Motor neuron (in vitro differentiated cells): ENCODE measurements at places on chromosomes 3 and 15. TPM values are rescaled to one million over a fixed set of nuclear protein-coding genes. Genes with fewer than 3 reads are reported as not detected.

FBLN2 gene
- total RNA-seq: 1.3 and 1.6 TPM in 2 replicates

ACP3 gene
- total RNA-seq: not detected in 2 replicates

AP4E1 gene
- total RNA-seq: 10.9 and 12.8 TPM in 2 replicates

OR5K4 gene
- not detected in 2 replicates for total RNA-seq

FANCD2OS gene
- total RNA-seq: 0.66 and 1.9 TPM in 2 replicates

GPR176 gene
- total RNA-seq: 7.1 and 8.1 TPM in 2 replicates

DNA sequence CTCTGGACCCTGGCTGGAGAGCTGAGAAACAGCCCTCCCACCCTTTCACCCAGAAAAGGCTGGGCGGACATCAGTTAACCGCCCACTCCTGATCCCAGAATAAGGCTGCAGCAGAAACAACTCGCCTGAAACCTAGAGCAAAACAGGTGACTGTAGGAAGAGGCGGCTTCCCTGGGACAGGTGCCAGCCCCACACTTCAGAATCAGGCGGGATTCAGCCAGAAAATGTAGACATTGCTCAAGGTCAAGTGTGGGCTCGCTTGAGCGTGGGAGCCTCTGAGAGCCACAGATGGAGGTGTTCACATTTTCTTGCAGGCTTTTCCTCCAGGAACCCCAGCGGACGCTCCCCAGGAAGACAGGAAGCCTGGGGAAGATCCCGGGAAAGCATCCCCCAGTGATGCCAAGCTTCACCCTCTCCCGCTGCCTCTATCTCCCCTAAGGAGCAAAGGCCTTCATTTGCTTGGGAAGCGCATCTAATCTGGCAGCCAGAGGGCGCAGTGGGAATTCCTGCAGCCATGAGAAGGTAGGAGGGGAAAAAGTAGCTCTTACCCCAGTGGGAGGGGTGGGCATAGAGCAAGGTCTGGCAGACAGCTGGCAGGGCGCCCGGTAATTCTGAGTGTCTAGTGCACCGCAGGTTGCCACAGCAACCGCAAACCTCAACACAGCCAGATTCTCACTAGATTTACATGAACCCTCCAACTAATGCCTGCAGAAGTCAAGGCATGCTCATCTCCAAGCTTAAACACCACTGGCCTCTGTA, 77.7 kb downstream of the OCA2 start:
- peak; percentile 78 for ATAC-seq

- ATAC-seq: no peak
These were observed 66.2 kb downstream of the NPTN start for GRCh38 chr15:73567020-73567419.

DNA sequence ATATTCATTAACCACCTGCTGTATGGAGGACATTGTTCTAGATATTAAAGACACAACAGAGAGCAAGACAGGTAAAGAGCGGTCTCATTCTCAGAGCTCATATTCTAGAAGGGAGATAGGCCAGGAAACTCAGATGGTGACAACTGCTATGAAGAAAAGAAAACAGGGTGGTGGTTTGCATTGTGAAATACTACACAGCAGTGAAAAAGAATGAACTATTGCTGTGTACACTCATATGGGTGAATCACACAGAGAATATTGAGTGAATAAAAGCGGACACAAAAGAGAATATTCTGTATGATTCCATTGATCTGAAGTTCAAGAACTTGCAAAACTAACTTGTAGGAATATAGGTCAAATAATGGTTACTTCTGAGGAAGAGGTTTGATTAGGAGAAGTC, 76.7 kb downstream of the TOP2B start:
- ATAC-seq: no peak

- no peak for ATAC-seq
These were observed 1.9 kb upstream of the TMEM158 start for GRCh38 chr3:45227946-45228345.

- ATAC-seq: no peak
These were observed 359.3 kb downstream of the RORA start for GRCh38 chr15:60869851-60870250.

DNA sequence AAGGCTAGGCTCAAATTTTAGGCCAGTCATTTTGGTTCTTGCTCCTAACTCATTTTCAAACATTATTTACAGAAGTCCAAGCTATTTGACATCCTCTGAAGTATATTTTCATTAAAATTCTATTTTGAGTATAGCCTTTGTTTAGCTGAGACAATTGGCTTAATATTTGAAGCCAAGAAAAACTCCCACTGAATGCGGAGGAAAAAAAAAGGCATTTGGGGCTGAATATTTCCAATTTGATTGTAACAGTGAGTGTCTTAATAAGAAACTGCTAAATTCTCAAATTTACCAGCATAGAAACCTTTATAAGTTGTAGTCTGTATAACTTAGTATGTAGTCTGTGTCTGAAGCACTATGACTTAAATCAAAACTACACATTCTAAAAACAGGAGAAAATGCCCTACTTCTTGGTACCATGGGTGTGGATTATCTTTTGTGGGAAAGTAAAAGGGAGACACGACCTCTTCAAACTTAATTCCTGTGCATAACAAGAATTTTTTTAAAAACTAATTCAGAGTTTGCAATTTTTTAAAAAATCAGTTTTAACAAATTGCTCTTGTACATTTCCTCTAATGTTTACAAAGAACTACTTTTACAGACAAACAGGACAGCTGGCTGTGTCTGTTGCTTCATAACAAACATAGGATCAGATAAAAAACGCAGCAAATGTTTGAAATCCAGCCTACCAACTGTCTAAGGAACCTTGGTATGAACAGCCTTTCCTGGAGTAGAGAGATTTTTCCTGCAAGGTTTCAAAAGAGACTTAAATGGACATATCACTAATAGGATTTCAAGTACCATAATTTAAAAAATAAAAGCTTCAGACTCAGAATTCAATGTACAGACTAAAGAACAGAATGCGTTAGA, 52.7 kb upstream of the LMOD3 start:
- no peak for ATAC-seq

GRCh38 chr3:8607234-8608040, 37.2 kb downstream of the SSUH2 start:
- peak; percentile 84 for ATAC-seq

DNA sequence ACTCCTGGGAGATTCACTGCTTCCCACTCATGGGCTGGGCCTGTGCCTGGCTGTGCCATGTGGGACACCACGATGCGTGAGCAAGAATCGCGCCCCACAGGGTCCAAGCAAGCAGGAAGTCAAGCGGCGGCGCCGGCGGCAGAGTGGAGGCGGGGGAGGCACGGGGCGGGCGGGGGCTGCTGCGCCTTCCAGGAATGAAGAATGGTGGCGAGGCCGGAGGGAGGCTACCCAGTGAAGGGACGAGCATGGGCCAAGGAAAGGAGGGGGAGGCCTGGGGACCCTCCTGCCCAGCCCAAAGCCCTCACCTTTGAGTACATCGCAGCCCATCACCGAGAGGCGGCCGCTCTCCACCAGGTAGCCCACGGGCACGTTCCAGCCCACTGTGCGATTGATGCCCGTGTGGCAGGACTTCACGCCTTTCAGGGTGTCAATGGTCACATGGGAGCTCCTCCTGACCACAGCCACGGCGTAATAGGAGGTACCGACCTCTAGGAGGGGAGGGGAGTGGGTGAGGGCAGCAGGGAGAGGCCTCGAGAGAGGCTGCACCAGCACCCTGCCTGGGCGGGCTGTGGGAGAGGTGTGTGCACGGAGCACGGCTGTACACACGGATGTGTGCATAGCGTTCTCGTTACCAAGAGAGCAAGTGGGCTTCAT, 5.5 kb downstream of the MELTF start:
- ATAC-seq: no peak

- ATAC-seq: no peak
These were observed 228.4 kb downstream of the DIPK2A start for GRCh38 chr3:144200004-144200403.

DNA sequence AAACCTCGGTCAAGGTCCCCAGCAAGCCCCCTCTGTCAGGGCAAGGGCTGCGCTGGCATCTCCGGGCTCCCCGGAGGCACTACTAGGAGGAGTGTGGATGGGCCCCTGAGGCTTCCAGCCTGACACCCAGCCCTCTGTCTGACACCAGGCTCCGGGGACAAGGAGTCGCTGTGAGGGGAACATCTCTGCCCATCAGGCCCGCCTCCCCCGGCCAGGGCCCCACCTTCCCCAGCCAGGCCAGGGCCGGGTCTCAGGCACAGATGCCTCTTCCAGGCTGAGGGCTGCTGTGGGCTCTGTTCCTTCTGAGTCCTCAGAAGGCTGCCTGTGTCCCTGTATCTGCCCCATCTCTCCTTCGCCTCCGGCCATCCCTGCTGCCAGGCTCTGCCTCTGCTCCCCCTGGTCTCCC, 15.8 kb downstream of the CSPG4 start:
- ATAC-seq: no peak

DNA sequence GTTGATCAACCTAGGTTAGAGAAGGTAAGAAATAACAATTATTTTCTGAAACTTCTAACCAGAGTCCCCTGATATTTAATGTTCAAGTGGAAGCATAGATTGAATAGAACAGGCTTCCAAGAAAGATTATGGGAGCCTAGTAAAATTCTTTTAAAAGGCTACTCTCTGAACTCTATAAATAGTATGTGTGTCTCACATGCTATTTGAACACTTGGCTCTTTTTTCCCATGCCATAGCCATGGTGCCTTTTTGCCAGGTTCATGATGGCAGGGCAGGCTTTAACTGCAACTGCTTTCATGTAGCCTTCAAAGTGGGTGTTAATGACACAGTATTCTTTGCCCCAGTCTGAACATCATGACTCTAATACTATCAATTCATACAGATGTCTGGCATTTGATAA, 22.9 kb upstream of the STRIT1 start:
- ATAC-seq: no peak

DNA sequence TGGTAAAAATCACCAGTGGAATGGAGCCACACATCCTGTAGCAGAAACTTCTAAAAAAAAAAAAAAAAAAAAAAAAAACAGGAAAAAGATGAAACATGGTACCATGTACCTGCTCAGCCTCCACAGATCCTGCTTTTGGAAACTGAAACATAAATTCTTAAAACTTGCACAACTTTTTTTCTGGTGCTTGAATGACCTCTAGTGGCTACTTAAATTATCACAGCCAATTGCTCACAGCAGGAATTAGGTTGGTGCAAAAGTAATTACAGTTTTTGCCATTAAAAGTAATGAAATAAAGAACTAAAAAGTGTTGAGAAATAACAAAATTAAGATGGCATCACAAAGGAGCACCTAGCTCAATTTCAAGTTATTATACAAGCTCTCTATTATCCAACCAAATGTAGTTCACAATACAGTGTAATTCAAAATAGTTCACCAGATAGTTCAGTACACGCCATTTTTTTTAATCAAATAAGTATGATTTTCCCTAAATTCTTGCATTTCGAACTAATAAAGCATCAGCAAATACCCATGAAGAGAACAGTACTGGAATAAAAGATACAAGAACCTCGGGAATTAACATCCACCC, 80.6 kb downstream of the ULK4 start:
- ATAC-seq: no peak

DNA sequence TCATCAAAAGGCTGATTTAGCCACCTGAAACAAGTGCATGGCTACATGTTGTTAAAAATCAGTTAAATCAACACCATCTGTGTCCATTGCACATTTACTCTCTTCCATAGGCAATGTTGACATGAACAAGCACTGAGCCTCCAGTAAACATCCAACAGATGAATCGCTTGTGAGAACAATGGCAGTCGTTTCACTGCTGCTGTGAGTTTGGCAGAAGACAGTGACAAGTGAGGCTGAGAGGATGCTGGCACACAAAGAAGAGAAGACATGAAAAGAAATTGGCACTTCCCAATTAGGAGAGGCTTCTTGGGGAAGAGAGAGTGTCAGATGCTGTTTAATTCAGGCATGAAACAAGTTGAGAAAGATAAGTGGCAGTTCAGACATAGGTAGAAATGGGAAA, 227.4 kb upstream of the STT3B start:
- ATAC-seq: no peak

DNA sequence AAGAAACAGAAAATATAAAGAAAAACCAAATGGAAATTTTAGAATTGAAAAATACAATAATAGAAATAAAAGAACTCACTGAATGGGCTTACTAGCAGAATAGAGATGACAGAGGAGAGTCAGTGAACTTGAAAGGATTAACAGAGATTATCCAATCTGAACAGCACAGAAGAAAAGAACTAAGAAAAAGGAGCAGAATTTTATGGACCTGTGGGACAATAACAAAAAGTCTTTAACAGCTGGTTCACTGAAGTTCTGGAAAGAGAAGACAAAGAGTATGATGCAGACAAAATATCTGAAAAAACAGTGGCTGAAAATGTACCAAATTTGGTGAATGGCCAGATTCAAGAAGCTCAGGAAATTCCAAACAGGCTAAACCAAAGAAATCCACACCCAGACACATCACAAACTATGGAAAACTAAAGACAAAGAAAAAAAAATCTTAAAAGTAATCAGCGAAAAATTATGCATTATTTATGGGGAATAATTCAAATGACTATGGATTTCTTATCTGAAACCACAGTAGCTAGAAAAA, 9.7 kb upstream of the GNB5 start:
- ATAC-seq: no peak

DNA sequence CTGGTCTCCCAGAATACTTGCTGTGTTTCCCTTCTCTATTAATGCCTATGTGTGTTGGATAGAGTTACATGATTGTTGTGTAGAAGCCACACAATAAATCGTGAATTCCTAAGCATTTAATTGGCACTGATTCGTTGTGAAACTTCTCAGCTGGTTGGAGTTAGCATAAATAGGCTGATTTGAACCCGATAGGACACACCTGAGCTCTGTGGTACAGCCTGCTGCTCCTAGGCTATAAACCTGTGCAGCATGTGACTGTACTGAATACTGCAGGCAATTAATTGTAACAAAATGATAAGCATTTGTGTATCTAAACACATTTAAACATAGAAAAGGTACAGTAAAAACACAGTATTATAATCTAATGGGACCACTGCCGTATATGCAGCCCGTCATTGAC, 4.9 kb downstream of the ACAD11 start:
- ATAC-seq: no peak

DNA sequence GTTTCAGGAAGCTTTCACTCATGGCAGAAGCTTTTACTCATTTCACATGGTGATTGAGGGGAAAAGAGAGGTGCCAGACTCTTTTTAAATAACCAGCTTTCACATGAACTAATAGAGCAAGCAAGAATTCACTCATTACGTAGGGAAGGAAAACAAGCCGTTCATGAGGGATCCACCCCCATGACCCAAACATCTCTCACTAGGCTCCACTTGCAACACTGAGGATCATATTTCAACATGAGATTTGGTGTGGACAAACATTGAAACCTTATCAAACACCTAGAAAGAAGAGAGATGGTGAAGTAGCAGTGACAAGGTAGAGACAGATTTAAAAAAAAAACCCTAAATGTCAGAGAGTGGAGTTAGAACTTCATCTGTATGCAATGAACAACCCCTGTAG, 408.6 kb upstream of the PDZRN3 start:
- no peak for ATAC-seq

GRCh38 chr3:135994708-135995337, 29.3 kb downstream of the PPP2R3A start:
- no peak for ATAC-seq
